ENCODE measurements at places on chromosomes 16 and 17.

- no peak for DNase-seq
Measured at GRCh38 chr16:55349867-55350266, 25.9 kb downstream of the IRX6 start.

GRCh38 chr17:72840019-72840418, 252.5 kb downstream of the SLC39A11 start:
- DNase-seq = no peak

DNA sequence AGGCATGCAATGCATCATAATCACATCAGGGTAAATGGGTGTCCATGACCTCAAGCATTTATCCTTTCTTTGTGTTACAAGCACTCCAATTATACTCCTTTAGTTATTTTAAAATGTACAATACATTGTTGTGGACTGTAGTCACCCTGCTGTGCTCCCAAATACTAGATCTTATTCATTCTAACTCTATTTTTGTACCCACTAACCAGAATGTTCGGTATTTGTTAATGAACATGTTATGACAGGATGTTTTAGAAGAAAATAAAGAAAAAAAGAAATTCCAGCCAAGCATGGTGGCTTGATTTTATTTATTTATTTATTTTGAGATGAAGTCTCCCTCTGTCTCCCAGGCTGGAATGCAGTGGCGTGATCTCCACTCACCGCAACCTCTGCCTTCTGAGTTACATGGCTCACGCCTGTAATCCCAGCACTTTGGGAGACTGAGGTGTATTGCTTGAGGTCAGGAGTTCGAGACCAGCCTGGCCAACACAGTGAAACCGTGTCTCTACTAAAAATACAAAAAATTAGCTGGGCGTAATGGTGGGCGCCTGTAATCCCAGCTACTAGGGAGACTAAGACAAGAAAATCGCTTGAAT, 1.8 kb upstream of the NDE1 start:
- DNase-seq = no peak

GRCh38 chr16:31754998-31755615, 118.5 kb upstream of the ZNF267 start:
- no peak for DNase-seq

DNA sequence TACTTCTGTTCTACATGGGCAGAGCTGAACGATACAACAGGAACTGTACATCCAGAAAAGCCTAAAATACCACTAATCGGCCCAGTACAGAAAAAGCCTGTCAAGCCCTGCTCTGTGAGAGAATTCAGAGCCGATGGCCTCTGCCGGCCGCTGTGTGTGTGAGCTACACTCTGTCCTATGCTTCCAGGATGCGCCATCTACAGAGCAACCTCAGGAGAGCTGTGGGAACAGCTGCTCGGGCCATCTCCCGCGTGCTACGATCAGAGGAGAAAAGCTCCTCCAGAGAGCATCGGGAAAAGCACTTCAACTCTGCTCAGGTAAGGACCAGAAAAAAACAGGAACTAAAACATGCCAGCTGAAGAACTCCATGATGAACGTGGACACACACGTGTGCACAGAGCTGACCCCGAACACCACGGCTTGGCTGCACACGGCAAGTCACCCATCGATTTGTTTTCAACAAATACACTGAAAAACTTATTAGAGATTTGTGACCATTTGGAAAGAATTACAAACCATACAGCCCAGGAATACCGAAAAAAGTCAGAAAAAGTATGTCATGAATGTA, 115.9 kb downstream of the ANKRD11 start:
- no peak for DNase-seq

GRCh38 chr16:54568906-54569807, 282.6 kb upstream of the IRX3 start:
- no peak for DNase-seq
